ENCODE measurements at places on chromosomes 6 and 20.

DNA sequence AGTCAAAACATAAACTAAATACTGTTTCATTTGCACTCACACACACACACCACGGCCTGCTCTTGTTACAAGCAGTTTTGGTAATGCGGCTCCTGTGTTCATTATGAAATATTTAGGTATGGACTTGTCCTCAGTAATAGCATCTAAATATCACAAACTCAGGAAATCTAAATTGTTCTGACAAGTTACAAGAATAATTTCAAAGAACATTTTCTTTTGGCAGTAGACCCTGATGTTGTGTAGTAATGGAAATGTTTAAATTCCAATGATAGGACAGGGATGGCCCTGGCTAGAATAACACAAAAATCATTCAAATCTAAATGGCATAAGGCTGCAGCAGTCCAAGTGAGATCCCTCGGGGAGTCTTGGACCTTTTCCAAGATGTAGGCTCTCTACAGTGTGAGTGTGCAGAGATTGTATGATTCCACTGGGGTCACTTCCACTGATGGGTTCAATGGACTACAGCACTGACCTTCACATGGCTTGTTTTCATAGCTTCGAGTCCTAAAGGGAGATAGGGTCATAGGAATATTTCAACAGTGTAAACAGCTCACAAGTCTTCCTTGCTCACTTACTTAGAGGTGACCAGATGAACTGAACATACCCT is 210.6 kb upstream of the PLCB4 start:
- no peak for DNase-seq

DNA sequence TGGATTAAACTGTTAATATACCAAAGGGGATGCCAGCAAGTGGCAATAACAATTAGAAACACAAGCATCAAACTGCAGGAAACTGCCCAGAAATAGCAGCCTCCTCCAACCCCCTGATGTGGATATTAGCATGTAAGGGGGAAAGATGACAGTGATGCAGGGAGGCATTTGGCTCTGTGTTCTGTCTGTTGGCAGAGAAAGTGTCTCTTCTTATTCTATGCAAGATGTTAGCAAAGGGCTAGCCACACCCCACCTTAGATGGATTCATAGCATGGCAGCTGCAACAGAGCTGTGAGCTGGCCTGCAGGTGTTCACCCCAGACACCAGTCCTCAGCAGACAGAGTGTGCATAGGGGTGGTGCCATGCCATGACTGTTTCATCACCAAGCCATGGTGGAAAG is 38.0 kb downstream of the SCP2D1 start:
- DNase-seq, result no peak

GRCh38 chr6:133169901-133170300 is 71.3 kb upstream of the EYA4 start:
- DNase-seq, result no peak

DNA sequence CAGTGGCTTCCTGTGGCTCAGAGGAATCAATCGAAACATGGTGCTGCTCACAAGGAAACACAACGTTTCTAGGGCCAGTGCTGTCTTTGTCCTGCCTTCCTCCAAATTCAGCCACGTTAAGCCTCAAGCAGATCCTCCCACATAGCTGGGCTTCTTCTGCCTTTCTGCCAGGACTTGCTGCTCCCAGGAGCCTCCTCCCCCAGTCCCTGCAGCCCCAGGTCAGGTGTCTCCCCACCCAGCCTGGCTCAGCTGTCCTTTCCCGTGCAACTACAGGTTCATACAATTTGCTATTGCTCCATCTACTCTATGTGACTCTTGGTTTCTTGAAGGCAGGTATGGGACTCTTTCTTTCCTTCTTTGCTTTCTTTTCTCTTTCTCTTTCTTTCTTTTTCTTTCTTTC is 215.3 kb upstream of the RNF24 start:
- no peak for DNase-seq

DNA sequence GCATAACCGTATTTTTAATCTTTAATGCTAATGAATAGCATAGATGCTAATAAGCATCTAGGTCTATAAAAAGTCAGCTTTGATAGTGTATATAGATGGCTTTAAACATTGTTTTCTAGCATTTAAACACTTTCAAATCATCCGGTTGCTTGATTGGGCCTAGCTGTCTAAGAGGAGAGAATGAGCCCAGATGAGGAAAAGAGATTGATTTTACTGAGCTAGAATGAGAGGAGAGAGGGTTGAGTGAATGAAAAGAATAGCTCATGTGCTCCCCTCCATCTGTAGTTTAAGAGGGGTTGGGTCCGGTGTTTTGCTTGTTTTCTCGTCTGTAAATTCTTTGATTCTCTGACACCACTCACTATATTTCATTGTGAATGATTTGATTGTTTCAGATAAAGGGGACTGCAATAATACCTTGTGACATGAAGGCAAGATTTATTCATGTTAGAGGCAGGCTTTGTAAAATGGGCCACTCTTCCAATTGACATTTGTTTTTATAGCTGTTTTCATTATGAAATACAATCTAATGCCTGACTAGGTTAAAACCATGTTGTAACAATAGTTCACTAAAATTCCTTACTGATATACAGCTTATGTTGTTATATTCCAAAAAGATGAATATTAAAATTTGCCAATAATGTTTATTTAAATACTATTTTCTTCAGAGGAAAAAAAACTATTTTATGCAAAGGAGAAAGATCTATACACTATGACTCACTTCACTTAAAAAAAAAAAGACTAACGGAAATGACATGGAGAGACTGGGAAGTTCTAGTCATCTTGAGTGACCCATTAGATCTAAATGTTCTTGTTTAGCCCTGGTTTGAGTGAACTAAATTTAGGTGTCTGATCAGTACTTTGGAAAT is 3.2 kb downstream of the PTPN1 start:
- no peak for DNase-seq

DNA sequence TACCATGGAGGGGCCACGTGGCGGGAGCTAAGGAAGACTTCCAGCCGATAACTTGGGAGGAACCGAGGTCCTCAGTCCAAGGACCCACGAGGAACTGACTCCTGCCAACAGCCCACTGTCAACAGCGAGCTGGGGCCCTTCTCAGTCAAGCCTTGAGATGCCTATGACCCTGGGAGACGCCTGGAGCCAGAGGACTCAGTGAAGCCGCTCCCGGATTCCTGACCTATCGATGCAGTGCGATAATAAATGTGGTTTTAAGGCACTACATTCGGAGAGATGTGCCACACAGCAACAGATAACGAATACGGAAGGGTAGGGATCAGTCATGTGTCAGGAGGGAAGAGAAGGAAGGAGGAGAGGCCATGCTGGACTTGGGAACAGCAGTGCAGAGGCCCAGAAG is 208.5 kb downstream of the NFATC2 start:
- no peak for DNase-seq

DNA sequence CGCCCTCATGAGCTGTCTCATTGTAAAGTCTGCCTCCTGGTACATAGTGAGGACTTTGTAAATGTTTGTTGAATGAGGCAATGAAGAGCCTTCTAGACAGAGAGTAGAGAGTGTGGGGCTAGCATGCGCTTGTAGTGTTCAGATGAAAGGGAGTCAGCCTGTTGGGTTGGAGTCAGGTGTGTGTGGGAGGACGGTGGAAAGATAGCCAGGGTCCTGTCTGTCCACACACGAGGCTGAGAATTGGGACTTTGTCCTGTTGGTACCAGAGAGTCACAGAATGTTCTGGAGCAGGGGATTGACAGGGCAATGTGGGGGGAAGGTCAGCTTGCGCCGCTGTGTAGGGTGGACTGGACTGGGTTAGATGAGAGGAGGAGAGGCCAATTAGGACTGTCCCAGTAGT is 58.6 kb downstream of the RIOK1 start:
- no peak for DNase-seq

DNA sequence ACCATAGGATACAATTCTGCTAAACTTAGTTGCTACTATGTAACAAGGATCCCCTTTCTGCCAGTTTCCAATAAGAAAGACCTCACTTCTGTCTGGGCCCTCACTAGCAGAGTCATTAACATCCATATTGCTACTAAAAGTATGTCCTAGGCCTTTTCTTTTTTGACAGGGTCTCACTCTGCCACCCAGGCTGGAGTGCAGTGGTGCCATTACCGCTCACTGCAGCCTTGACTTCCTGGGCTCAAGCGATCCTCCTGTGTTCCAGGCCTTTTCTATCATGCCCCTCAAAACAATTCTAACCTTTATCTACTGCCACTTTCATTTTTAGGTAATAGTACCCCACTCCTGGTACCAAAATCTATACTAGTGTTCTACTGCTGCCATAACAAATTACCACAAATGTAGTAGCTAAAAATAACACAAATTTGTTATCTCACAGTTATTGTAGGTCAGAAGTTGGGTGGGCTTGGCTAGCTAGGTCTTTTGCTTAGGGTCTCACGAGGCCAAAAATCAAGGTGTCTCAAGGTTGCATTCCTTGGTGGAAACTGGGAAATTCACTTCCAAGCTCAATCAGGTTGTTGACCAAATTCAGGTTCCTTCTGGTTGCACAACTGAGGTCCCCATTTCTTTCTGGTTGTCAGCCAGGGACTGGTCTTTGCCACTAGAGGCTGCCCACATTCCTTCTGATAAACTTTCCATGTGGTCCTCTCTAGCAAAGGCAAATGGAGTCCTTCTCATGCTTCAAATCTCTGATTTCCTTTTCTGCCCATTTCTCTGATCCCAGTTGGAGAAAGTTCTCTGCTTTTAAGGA is 3.0 kb downstream of the CSNK2A1 start:
- DNase-seq, result no peak

GRCh38 chr20:14963262-14963663 is 625.9 kb upstream of the FLRT3 start:
- no peak for DNase-seq

GRCh38 chr6:142845624-142846458 is 99.1 kb downstream of the HIVEP2 start:
- no peak for DNase-seq

DNA sequence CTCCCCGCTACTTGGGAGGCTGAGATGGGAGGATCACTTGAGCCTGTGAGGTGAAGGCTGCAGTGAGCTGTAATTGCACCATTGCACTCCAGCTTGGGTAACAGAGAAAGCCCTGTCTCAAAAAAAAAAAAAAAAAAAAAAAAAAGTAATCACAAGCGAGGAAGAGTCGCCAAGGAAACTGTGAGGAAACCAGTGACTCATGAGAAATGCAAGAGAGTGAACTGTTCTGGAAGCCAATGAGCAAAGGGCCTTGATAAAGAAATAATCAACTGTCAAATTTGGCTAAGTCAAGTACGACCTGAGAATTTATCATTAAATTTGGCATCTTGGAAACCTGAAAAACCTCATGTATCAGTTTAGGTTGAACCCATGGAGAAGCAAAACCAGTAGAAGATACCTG is 16.1 kb upstream of the LAMP5 start:
- DNase-seq, result no peak

DNA sequence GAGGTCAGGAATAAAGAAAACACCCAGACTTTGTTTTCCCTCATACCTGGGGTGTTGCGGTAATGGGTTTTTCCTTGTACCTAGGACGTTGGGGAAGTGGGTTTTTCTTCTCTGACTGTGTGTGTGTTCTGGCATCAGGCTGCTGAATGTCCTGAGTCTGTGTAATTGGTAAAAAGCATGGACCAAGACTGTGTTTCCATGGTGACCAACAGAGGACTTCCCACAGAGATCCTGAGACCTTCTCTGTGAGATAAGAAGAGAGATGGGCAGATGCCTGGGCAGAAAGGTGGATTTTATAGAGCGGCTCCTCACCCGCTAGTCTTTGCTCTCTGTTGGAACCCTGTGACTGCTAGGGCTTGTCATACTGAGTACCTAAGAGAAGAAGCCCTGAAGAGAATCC is 135.4 kb upstream of the GGTLC1 start:
- DNase-seq, result no peak

All from stimulated activated CD8-positive, alpha-beta memory T cell treated with anti-CD3 and anti-CD28 coated beads, Interleukin-15, amount 100 ng/mL, for 4 hours (primary cell).